ENCODE measurements at places on chromosomes 7 and 10. TPM values are rescaled to one million over a fixed set of nuclear protein-coding genes. Genes with fewer than 3 reads are reported as not detected.

CALCR gene
- total RNA-seq: not detected

FBXO24 gene
- total RNA-seq: 0.32 TPM

CDC123 gene
- total RNA-seq: 65.0 TPM

STMP1 gene
- 45.4 TPM for total RNA-seq

ALKBH4 gene
- 5.7 TPM for total RNA-seq

MSS51 gene
- 1.2 TPM for total RNA-seq

NPC1L1 gene
- not detected for total RNA-seq

JAKMIP3 gene
- total RNA-seq: 0.04 TPM

PDE6C gene
- not detected for total RNA-seq

PLEKHS1 gene
- total RNA-seq: 1.0 TPM

ZNF438 gene
- 2.9 TPM for total RNA-seq

C7orf57 gene
- 1.00 TPM for total RNA-seq

GRCh38 chr7:21076574-21076973 lies 289.9 kb upstream of the SP8 start:
- ATAC-seq: peak; percentile 57

DNA sequence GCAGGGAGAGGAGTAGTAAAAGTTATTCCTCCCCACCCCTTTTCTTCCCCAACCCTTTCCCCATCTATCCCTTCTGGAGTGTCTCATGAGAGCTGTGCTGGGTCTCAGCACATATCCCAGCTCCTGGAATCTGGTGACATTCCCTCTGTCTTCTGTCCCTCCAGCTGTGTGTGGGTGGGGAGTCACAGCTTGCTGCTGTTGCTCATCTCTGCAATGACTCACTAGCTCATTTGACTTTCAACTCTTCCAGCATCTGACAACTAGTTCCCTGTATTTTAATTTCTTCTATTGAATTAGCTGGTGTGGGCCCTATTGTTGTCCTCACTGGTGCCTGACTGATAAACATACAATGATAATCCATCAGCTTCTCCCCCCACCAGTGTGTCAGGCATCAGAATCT lies 198.9 kb upstream of the AUTS2 start:
- no peak for ATAC-seq

GRCh38 chr7:23298141-23298881 lies 828 bp upstream of the MALSU1 start:
- no peak for ATAC-seq

DNA sequence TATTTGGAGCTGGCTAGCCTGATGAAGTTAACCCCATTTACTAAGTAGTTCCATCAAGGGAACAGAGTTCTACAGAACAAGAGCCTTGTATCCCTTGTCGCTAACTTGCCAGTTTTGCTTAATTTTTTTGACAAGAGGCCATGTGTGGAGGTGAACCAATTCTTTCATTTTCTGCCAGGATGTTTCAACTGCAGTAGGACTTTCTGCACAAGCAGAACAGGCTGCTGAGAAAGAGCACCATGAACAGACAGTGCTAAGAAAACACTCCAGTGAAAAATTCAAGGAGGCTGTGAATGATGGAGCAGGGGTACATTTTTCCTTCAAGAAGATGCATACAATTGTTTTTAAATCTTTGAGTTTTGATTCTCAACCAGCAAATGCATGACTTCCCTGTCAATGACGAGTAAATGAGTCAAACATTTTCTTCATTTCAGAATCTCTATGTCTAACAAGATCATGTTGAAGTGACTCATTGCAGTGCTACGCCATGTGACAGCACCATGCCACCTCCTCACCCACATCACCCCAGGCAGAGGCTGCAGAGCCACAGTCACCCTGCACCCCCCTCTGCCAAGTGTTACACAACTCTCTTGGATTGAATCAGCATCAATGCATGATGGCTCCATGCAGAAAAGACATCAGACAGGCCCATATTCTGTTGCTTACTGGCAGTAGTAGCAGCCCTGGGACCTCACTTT lies 193.1 kb downstream of the COBL start:
- ATAC-seq: peak; percentile 100

DNA sequence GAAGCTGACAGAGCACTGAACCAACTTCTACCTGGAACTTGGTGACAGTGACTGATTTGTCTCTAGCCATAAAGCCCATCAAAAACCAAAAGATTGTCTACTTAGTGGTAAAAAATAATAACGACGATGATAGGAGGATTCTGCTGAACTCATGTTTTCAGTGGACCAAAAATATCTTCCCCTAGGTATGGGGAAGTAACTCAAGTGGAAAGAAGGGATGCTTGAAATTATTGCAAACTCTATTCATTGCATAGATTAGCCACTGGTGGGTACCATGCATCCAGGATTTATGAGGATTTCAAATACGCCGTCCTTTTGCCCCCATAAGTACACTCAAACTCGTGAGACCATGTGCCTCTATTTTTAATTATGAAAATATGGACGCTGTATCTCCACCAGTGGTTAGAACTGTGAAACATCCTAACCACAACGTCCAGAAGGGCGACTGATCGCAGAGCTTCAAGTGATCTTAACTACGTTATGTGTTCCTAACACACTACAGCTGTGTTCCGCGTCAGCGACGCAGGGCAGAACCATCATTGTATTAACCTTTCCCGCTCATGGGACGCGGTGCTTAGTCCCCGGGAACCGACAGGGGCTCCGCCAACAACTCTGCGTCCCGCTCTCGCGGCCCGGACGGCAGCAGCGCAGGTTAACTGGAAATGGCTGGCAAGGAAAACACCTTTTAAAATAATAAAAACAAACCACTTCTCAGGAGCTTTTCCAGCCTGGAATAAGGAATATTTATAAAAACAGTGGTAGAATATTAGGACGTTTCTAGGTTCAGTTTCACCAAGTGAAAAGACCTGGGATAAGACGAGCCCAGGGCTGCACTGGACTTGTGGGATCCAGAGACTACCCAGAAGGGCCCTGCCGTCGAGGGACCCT lies 776 bp downstream of the PEX1 start:
- peak; percentile 53 for ATAC-seq

GRCh38 chr10:62847433-62847832 lies 31.3 kb upstream of the EGR2 start:
- no peak for ATAC-seq

GRCh38 chr7:29538389-29538788 lies 25.2 kb upstream of the PRR15 start:
- ATAC-seq: no peak

- ATAC-seq: no peak
Observed at GRCh38 chr10:120953897-120954296, 102.7 kb downstream of the WDR11 start.

GRCh38 chr7:1942243-1942940 lies 272.3 kb downstream of the ELFN1 start:
- ATAC-seq: no peak

GRCh38 chr10:48573045-48573444 lies 31.8 kb downstream of the ARHGAP22 start:
- no peak for ATAC-seq

- peak; percentile 87 for ATAC-seq
Observed at GRCh38 chr7:155702616-155703015, 58.2 kb downstream of the RBM33 start.

- no peak for ATAC-seq
Observed at GRCh38 chr7:107230334-107230733, 61.5 kb downstream of the HBP1 start.

GRCh38 chr10:76302961-76303630 lies 871.7 kb downstream of the LRMDA start:
- ATAC-seq: no peak

DNA sequence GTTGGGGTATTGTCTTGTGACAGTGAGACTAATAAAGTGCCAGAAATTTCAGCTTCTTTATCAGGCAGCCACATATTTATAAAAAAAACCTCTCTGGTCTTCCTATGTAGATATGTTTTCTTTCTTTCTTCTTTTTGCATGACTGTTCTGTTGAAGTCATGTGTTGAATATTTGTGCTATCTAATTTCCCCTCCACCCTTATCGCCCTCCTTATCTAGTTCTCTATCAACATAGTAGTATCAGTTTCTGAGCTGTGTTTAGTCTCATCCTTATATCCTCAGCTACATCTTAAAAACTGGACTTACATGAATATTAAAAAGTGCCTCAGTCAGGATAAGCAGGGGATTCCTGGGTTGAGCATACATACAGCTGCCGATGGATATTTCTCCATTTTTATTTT lies 53.9 kb downstream of the SEMA3D start:
- ATAC-seq: no peak

DNA sequence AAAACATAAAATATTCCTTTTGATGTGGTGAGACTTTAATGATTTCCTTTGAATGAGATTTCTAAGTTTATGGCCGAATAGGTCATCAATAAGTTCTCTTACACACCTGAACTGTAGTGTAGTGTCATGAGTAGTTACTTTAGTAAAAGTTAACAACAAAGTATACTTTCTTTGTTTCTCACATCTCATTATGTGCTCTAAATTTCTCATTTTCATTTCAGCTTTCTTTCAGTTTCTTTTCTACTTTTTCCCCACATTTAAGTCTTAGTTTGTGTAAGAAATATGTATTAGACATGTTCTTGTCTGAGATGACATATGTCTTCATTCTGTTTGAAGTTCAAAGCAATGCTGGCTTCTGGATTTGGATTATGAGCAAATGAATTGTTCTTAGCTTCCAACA lies 348.1 kb downstream of the ANKRD7 start:
- no peak for ATAC-seq

DNA sequence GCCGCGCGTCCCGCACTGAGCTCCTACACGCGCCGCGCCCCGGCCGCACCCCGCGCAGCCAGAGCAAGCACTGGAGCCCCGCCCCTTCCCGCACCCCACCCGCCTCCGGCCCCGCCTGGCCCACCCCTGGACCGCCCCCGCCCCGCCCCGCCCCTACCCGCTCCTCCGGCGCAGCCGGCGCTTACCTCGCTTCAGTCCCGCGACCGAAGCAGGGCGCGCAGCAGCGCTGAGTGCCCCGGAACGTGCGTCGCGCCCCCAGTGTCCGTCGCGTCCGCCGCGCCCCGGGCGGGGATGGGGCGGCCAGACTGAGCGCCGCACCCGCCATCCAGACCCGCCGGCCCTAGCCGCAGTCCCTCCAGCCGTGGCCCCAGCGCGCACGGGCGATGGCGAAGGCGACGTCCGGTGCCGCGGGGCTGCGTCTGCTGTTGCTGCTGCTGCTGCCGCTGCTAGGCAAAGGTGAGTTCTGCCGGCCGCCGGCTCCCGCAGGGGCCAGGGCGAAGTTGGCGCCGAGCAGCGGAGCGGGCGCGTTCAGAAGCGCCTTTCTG lies at the start of gene RET:
Gene RET, plus strand, starts transcription at position 194 of the 545 bp plus-strand sequence. Its CDS starts 190 bp downstream, at position 384.
- peak; percentile 78 for ATAC-seq

DNA sequence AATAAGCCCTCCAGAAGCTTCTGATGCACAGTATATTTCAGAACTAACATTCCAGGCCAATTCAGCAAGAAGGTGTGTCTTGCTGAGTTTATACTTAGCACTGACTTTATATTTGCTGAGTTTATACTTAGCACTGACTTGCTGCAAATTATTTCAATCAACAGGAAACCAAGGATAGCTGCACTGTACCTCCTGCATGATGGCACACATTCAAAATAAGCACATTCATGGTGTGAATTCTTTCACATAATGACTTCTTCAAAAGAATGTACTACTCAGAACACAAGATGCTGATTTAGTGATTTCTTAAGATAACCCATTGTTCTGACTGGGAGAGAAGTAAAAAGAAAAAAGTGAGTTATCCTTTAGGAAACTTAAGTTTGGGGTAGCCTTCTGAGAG lies 52.0 kb downstream of the JAZF1 start:
- no peak for ATAC-seq

Data from esophagus mucosa (tissue), 1 donor.